Karpas-422 (cell line): ENCODE measurements at places on chromosomes 1 and 21. TPM values are rescaled to one million over a fixed set of nuclear protein-coding genes. Genes with fewer than 3 reads are reported as not detected.

DNA sequence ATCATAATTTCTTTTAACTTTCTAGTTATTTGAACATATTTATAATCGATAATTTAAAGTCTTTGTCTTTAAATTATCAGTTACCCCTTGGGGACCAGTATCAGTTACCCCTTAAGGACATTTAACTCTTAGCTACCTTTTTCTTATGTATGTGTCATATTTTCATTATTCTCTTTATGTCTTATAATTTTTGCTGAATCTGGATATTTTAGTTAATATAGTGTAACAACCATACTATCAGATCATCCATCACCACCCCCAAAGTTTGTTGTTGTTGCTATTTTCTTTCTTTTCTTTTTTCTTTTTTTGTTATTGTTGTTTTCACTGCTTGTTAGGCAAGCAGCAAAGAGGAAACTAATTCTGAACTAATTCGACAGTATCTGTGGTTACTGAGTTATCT lies 57.0 kb upstream of the TNFSF18 start:
- no peak overlapping the region for H3K4me3 ChIP-seq
- DNase-seq = no peak
- no peaks in the 10 kb centered on the region for H3K27me3 ChIP-seq
- no peak overlapping the region for H3K27ac ChIP-seq

The PAQR7 gene
- 6.3 and 8.4 TPM in 2 replicates for total RNA-seq

DNA sequence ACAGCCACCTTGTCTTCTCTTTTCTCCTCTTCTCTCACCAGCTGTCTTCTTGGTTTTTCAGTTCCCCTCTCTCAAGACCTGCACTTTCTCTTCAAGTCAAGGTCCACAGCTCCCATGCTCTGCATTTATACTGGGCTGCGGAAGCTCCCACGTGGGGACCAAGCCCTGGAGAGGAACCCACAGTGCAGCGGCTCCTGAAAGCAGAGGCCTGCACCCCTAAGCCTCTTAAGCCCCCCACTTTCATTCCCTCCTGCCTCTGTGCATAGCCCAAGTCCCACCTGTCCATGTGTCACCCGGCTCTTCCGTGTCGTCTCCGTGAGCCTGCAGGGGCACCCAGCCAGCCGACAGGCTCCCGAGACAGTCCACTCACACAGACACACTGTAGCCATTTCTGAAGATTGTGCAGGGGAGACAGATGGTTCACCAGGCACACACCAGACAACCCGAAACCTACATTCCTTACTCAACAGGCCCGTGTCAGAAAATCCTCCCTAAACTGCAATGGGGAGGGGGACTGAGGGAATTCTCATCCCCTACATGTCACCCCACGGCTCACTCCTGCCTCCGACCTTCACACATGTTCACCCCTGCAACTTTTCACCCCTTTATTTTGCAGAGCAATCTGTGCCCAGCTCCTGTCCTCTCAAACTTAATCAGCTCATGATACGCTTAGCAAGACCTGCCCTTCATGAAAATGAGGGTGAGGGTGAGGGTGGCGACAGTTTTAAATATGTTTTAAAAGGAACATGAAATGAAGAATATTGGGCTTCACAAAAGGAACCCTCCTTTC lies 6.3 kb downstream of the MX2 start:
- H3K27ac ChIP-seq = peak overlapping the region; percentile 92
- H3K27me3 ChIP-seq = no peaks in the 10 kb centered on the region
- peak overlapping the region; percentile 57 for H3K4me3 ChIP-seq
- peaks cover 50% of the 10 kb centered on the region for H3K4me1 ChIP-seq

DNA sequence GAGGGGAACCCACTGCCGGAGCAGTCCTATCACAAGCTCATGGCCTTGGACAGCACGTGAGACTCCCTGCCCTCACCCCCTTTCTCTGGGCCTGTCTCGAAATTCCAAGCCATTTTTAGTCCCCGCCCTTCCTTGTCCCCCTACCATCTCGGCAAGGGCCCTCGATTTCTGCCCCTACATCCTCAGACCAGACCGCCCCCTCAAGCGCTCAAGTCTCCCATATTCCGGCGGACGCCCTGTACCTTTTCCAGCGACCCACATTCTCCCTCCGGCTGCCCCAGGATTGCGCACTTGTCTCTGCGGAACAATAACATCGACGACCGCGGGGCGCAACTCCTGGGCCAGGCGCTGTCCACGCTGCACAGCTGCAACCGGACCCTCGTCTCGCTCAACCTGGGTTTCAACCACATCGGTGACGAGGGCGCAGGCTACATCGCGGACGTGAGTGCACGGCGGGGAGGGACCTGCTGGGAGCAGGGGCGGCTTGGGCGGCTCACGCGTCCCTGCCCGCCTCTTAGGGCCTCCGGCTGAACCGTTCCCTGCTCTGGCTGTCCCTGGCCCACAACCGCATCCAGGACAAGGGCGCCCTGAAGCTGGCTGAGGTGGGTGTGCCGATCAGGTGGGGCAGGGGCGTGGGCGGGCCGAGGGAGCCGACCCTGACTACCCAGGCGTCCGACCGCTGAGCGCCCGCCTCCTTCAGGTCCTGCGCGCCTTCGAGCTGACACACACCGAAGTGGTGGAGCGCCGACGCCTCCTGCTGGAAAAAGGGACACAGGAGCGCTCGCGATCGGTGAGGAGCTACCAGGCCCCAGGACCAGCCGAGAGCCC lies 7.0 kb downstream of the LRRC71 start:
- no peaks in the 10 kb centered on the region for H3K4me1 ChIP-seq
- H3K36me3 ChIP-seq = no peaks in the 10 kb centered on the region
- no peak overlapping the region for H3K4me3 ChIP-seq
- peak; percentile 75 for DNase-seq

The NUF2 gene
- 44.6 and 91.7 TPM in 2 replicates for total RNA-seq

DNA sequence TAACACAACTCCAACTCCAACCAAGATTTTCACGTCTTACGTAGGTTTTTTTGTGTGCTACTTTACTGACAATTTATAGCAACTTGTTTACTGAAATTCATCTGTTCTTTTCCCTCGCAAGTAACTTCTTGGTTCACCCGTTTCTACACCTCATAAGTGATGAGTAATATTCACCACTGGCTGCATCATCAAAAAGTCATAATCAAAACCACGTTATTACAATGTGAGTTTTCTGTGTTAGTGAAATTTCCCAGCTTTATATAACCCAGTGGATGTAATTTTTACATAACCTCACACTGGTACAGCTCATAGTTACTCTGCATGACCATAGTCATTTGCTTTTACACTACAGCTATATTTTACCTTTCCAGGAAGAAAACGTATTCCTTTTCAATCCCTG lies 401.1 kb upstream of the LYPLAL1 start:
- H3K4me3 ChIP-seq = no peak overlapping the region
- no peaks in the 10 kb centered on the region for H3K4me1 ChIP-seq
- H3K27ac ChIP-seq = no peak overlapping the region
- H3K36me3 ChIP-seq = no peaks in the 10 kb centered on the region
- DNase-seq = no peak

- H3K27ac ChIP-seq = peak overlapping the region; percentile 98
- H3K4me3 ChIP-seq = no peak overlapping the region
- H3K36me3 ChIP-seq = no peaks in the 10 kb centered on the region
- peak; percentile 34 for DNase-seq
These were observed 43.4 kb upstream of the MPZL1 start for GRCh38 chr1:167678422-167678821.

GRCh38 chr1:155210314-155211104 lies 2.0 kb downstream of the MTX1 start:
- H3K4me3 ChIP-seq = peak overlapping the region; percentile 99
- peaks cover 29% of the 10 kb centered on the region for H3K4me1 ChIP-seq
- H3K36me3 ChIP-seq = no peaks in the 10 kb centered on the region
- no peak overlapping the region for H3K27ac ChIP-seq
- DNase-seq = no peak

DNA sequence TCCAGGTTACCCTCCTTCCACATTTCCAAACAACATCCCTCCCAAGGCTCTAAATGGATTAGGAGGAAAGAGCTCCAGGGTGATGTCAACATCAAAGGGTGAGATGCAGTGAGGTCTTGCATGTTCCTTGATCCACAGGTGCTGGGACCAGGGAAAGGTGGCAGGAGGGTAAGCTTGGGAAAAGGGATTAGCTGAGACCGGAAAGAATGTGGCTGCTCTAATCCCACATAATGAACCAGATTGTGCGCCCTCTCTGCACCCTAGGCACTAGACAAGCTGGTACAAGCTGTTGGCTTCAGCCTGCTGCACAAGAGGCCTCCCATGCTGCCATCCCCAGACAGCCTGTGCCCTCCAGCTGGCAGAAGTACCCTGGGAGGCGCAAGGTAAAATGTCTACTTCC lies 34.9 kb downstream of the PLXNA2 start:
- DNase-seq = peak; percentile 25
- no peak overlapping the region for H3K27ac ChIP-seq

DNA sequence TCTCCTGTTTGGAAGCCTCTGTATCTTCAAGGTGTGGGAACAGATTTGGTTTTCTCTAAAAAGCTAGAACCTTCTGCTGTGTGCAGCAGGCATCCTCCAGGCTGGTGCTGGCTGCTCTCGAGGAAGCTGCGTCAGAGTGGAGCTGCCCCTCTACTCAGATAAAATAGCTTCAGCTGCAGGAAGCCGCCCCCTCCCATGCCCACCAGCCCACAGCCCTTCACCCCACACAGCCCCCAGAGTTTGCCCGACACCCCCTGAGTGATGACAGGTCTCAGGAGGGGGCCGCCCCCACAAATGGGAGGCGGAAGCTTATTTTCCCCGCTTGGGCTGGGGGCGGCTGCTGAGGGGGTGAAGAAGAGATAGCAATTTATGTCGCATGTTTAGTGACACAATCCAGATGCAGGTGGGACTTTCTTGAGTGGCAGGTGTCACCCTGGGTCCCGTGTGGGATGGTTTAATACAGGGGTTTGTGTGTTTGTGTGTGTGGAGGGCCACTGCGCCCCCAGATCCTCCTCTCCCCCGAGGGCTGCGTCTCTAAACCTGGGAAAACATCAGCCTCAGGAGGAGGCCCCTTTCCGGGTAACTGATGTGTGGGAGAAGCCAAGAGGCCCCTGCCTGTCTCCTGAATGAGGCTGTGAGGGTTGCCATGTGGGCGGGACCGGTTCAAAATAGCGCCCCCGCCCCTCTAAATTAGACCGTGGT lies 55.4 kb downstream of the STUM start:
- H3K4me3 ChIP-seq = no peak overlapping the region
- DNase-seq = no peak
- no peak overlapping the region for H3K27ac ChIP-seq
- H3K4me1 ChIP-seq = peaks cover 10% of the 10 kb centered on the region
- H3K27me3 ChIP-seq = no peaks in the 10 kb centered on the region

The CELA2B gene
- total RNA-seq = not detected in 2 replicates

The TMIGD3 gene
- total RNA-seq = not detected in 2 replicates

- H3K4me1 ChIP-seq = no peaks in the 10 kb centered on the region
- H3K36me3 ChIP-seq = no peaks in the 10 kb centered on the region
- H3K27ac ChIP-seq = no peak overlapping the region
These were observed 376.5 kb downstream of the ADGRL2 start for GRCh38 chr1:82177192-82177591.

GRCh38 chr1:113931451-113931851 lies 2.3 kb downstream of the HIPK1 start:
- H3K27ac ChIP-seq = peak overlapping the region; percentile 75
- H3K27me3 ChIP-seq = no peaks in the 10 kb centered on the region
- H3K4me3 ChIP-seq = peak overlapping the region; percentile 91
- H3K4me1 ChIP-seq = peaks cover 46% of the 10 kb centered on the region
- H3K36me3 ChIP-seq = no peaks in the 10 kb centered on the region

GRCh38 chr1:48704736-48705135 lies 72.0 kb downstream of the BEND5 start:
- no peaks in the 10 kb centered on the region for H3K4me1 ChIP-seq
- H3K4me3 ChIP-seq = no peak overlapping the region
- H3K27ac ChIP-seq = no peak overlapping the region

GRCh38 chr1:28073867-28074266 lies 14.5 kb downstream of the EYA3 start:
- H3K36me3 ChIP-seq = peaks cover 15% of the 10 kb centered on the region; the same call in 1 of the 2 replicates
- no peak overlapping the region for H3K4me3 ChIP-seq
- peak overlapping the region; percentile 20 for H3K27ac ChIP-seq
- no peak for DNase-seq

GRCh38 chr1:245541369-245541768 lies 386.6 kb downstream of the KIF26B start:
- no peak for DNase-seq
- no peak overlapping the region for H3K27ac ChIP-seq
- no peaks in the 10 kb centered on the region for H3K36me3 ChIP-seq
- no peaks in the 10 kb centered on the region for H3K27me3 ChIP-seq
- no peak overlapping the region for H3K4me3 ChIP-seq

DNA sequence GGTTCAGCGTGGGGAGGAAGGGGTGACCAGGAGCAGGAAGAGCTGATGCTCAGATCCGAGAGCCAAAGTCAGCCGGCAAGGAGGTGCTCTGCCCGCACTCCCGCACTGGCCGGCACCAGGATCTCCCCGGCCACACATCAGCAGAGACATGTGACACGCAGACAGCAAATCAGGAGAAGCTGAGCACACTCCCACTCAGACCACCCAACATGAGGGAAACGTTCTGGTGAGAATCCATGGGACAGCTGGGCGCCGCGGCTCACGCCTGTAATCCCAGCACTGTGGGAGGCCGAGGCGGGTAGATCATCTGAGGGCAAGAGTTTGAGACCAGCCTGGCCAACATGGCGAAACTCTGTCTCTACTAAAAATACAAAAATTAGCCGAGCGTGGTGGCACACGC lies 18.6 kb upstream of the PTTG1IP start:
- H3K4me3 ChIP-seq = no peak overlapping the region
- no peaks in the 10 kb centered on the region for H3K27me3 ChIP-seq
- H3K36me3 ChIP-seq = peaks cover 8% of the 10 kb centered on the region; the same call in 1 of the 2 replicates
- H3K4me1 ChIP-seq = peaks cover 63% of the 10 kb centered on the region
- DNase-seq = no peak
- H3K27ac ChIP-seq = no peak overlapping the region

The CFHR5 gene
- not detected in 2 replicates for total RNA-seq

DNA sequence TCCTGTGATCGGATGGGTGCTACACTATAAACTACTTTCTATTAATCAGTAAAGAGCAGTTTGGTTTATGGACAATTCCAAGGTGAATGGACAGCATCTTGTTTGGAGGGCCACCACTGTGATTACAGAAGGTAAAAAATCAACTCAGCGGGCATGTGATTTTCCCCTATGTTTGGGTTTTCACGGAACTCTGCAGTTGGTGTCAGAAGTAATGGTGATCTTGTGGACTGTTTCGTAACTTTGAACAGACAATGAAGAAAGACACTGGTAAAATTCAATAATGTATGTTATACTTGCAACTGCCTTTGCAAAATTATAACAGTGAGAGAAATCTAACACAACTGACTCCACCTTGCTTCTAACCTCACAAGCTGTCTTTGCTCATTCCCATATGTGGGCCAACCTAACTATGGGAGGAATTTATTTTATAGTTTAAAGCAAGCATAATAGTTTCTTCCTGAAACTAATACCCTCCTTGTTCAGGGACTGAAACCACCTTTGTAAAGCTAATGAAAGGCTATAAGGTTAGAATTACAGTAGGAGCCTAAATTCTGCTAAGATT lies 53.2 kb downstream of the TRIM33 start:
- peaks cover 50% of the 10 kb centered on the region for H3K36me3 ChIP-seq
- DNase-seq = no peak
- H3K4me3 ChIP-seq = no peak overlapping the region
- no peaks in the 10 kb centered on the region for H3K27me3 ChIP-seq
- no peak overlapping the region for H3K27ac ChIP-seq
- H3K4me1 ChIP-seq = no peaks in the 10 kb centered on the region

The S100A2 gene
- not detected in 2 replicates for total RNA-seq

- no peak overlapping the region for H3K4me3 ChIP-seq
- no peak overlapping the region for H3K27ac ChIP-seq
- DNase-seq = no peak
- H3K27me3 ChIP-seq = no peaks in the 10 kb centered on the region
These were observed 16.3 kb downstream of the PCP4L1 start for GRCh38 chr1:161274874-161275273.

- H3K27me3 ChIP-seq = 0 out of 2 replicates have a peak, but pooled peaks cover 2% of the 10 kb centered on the region
- no peak overlapping the region for H3K4me3 ChIP-seq
- no peak overlapping the region for H3K27ac ChIP-seq
- H3K4me1 ChIP-seq = no peaks in the 10 kb centered on the region
- DNase-seq = no peak
- H3K36me3 ChIP-seq = no peaks in the 10 kb centered on the region
These were observed 64.1 kb downstream of the BACE2 start for GRCh38 chr21:41232013-41232412.
